Naive thymus-derived CD4-positive, alpha-beta T cell (primary cell): ENCODE measurements at places on chromosomes 13 and 19. TPM values are rescaled to one million over a fixed set of nuclear protein-coding genes. Genes with fewer than 3 reads are reported as not detected.

DNA sequence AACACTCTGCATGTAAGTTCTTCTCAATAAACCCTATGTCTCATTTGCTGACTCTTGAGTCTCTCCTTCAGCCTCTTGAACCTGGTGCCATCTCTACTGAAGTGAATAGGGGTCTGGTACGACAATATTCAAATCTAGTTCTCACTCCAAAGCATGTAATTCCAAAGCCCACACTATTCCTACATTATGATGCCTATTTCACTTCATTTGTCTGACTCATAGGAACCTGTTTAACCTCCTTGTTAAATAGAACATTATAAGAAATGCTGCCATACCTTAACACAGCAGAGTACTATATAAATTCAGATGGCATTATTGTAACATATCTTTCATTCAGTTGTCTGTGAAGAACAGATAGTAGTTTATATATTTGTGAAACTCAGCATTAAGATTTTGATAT is 67.1 kb downstream of the STARD13 start:
- DNase-seq: no peak
- no peaks in the 10 kb centered on the region for H3K36me3 ChIP-seq
- H3K4me3 ChIP-seq: no peak overlapping the region
- no peaks in the 10 kb centered on the region for H3K27me3 ChIP-seq
- no peak overlapping the region for H3K27ac ChIP-seq
- H3K4me1 ChIP-seq: no peaks in the 10 kb centered on the region

- H3K4me3 ChIP-seq: no peak overlapping the region
- no peak for DNase-seq
- no peaks in the 10 kb centered on the region for H3K4me1 ChIP-seq
- H3K27ac ChIP-seq: no peak overlapping the region
- no peaks in the 10 kb centered on the region for H3K36me3 ChIP-seq
- H3K27me3 ChIP-seq: no peaks in the 10 kb centered on the region
Observed at GRCh38 chr13:26095846-26096610, 44.2 kb upstream of the SHISA2 start.

GRCh38 chr13:111344471-111345191 is 24.2 kb downstream of the TEX29 start:
- H3K27ac ChIP-seq: no peak overlapping the region
- H3K36me3 ChIP-seq: no peaks in the 10 kb centered on the region
- no peak overlapping the region for H3K4me3 ChIP-seq
- H3K4me1 ChIP-seq: no peaks in the 10 kb centered on the region

GRCh38 chr19:5515737-5516136 is 52.0 kb downstream of the TINCR start:
- no peaks in the 10 kb centered on the region for H3K36me3 ChIP-seq
- no peak for DNase-seq
- no peaks in the 10 kb centered on the region for H3K27me3 ChIP-seq
- H3K4me1 ChIP-seq: no peaks in the 10 kb centered on the region
- H3K27ac ChIP-seq: no peak overlapping the region

MBNL2 gene
- polyA plus RNA-seq: 15.4 TPM

- H3K27me3 ChIP-seq: no peaks in the 10 kb centered on the region
- no peaks in the 10 kb centered on the region for H3K36me3 ChIP-seq
- no peak overlapping the region for H3K4me3 ChIP-seq
- no peak for DNase-seq
- H3K4me1 ChIP-seq: peaks cover 14% of the 10 kb centered on the region
Observed at GRCh38 chr19:46862974-46863632, 2.3 kb downstream of the ARHGAP35 start.

DNA sequence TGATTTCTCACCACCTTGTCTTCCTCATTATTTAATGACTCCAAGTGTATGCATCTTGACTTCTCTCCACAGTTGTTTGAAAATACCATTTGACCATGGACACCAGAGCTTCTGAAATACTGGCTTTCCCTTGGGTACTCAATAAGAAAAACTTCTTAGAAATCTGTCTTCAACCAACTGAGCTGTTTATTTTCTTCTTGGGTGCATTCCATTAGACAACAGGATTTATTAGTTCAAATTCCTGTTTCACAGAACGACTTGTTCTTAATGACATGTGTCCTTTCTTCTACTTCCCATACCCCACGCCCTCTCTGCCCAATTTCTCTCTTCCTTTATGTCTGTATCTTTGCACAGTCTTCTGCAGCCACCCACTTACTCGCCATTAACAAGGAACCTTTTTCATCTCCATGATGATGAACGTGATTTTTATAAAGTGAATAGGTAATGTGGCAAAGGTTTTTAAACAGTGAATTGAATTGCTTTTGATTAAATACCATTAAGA is 11.3 kb upstream of the ITM2B start:
- H3K4me1 ChIP-seq: peaks cover 40% of the 10 kb centered on the region
- DNase-seq: no peak
- H3K4me3 ChIP-seq: peak overlapping the region; percentile 63
- peak overlapping the region; percentile 83 for H3K27ac ChIP-seq
- H3K36me3 ChIP-seq: no peaks in the 10 kb centered on the region

GRCh38 chr19:15702534-15702930 is 25.3 kb upstream of the OR10H2 start:
- H3K4me1 ChIP-seq: no peaks in the 10 kb centered on the region
- no peaks in the 10 kb centered on the region for H3K36me3 ChIP-seq
- peak; percentile 23 for DNase-seq
- H3K27ac ChIP-seq: no peak overlapping the region

DNA sequence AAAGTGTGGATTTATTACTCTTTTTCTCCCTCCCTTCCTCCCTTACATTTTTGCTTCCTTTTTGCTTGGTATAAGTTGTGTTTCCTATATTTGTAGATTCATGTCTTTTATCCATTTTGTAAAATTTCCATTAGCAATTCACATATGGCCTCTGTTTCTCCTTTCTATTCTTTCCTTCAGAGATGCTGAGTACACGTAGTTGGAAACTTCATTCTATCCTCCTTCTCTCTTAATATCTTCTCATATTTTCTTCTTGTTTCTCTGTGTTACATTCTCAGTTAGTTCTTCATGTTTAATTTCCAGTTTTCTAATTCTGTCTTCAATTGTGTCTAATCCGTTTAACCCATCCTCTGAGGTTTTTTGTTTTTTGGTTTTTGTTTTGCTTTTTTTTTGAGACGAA is 188.9 kb downstream of the ZIC5 start:
- H3K4me1 ChIP-seq: no peaks in the 10 kb centered on the region
- H3K27ac ChIP-seq: no peak overlapping the region
- no peaks in the 10 kb centered on the region for H3K27me3 ChIP-seq

GRCh38 chr13:67133476-67133875 is 96.7 kb downstream of the PCDH9 start:
- no peak for DNase-seq
- no peak overlapping the region for H3K4me3 ChIP-seq
- H3K27ac ChIP-seq: no peak overlapping the region
- H3K36me3 ChIP-seq: no peaks in the 10 kb centered on the region

CSNK1A1L gene
- not detected for polyA plus RNA-seq

GRCh38 chr19:58550362-58551122 is 4.4 kb downstream of the CHMP2A start:
- peaks cover 36% of the 10 kb centered on the region for H3K36me3 ChIP-seq
- peaks cover 28% of the 10 kb centered on the region for H3K4me1 ChIP-seq
- no peak overlapping the region for H3K4me3 ChIP-seq
- no peak for DNase-seq

DNA sequence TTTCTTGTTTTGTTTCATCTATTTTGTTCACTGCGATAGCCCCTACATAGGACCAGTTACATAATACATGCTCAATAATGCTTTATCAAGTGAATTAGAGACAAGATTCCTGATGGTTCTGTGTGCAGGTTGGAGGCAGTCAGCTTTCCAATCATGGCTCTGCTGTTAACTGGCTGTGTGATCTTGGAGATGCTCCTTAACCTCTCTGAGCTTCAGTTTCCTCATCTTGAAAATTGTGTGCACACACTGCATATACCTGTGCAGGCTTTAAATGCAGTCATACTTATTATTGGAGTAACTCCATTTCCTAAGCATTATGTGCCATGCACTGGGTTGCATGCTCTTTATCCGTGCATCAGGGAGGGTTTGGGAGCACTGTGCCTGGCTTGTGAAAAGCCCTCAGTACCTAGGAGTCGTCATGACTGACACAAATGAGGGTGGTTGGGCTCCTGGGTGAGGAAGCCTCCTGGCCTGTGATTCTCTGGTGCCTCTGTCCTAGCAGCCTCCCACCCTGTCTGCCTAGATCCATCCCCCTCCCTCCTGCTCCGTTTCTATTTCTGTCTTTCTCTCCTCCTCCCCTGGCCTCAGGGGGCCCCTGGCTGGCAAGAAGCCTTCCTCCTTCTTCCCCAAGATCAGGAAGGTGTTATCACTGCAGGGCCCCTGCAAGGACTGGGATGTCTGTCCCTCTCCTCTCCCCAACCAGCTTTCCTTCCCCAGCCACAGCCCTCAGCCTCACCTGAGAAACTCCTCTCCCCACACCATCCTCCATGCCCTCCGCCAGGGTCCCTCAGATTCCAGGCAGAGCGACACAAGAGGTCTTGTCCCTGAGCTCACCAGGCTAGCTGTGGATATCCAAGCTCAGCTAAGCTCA is 8.7 kb downstream of the IFNL1 start:
- no peak overlapping the region for H3K27ac ChIP-seq
- H3K27me3 ChIP-seq: no peaks in the 10 kb centered on the region
- no peaks in the 10 kb centered on the region for H3K36me3 ChIP-seq
- no peaks in the 10 kb centered on the region for H3K4me1 ChIP-seq

- no peak overlapping the region for H3K27ac ChIP-seq
- no peaks in the 10 kb centered on the region for H3K27me3 ChIP-seq
- no peaks in the 10 kb centered on the region for H3K36me3 ChIP-seq
- H3K4me1 ChIP-seq: no peaks in the 10 kb centered on the region
- no peak overlapping the region for H3K4me3 ChIP-seq
Observed at GRCh38 chr13:53050151-53050550, 21.5 kb downstream of the OLFM4 start.

IGLON5 gene
- polyA plus RNA-seq: not detected
